Epithelial cell of proximal tubule (primary cell): ENCODE measurements at places on chromosomes 1 and 21. TPM values are rescaled to one million over a fixed set of nuclear protein-coding genes. Genes with fewer than 3 reads are reported as not detected.
A peak's percentile ranks its signal among the peaks of the same experiment; 100 is the strongest.

GRCh38 chr1:117346206-117346928 lies 20.9 kb upstream of the MAN1A2 start:
- DNase-seq = no peak

DNA sequence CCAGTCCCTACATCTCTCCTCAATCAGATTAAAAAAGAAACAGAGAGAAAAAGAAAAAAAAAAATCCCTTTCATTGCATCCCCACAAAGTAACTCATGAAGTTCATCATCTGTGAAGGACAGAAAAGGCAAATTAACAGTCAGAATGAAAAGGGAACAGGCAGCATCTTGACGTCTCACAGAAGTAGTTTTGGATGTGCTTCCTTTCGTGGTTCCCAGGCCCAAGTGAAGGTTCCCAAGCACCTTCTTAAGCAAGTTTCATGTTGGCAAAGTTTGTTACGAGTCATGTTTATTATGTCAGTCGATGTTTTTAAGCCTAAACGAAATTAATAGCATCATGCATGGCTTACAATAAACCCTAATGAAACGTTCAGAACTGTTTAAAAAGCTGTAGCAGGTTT lies 475.2 kb downstream of the SETD4 start:
- DNase-seq = no peak

- no peak for DNase-seq
Observed at GRCh38 chr1:178254433-178254832, 160.5 kb downstream of the RASAL2 start.

GRCh38 chr1:32876341-32877210 lies 5.9 kb upstream of the FNDC5 start:
- no peak for DNase-seq

DNA sequence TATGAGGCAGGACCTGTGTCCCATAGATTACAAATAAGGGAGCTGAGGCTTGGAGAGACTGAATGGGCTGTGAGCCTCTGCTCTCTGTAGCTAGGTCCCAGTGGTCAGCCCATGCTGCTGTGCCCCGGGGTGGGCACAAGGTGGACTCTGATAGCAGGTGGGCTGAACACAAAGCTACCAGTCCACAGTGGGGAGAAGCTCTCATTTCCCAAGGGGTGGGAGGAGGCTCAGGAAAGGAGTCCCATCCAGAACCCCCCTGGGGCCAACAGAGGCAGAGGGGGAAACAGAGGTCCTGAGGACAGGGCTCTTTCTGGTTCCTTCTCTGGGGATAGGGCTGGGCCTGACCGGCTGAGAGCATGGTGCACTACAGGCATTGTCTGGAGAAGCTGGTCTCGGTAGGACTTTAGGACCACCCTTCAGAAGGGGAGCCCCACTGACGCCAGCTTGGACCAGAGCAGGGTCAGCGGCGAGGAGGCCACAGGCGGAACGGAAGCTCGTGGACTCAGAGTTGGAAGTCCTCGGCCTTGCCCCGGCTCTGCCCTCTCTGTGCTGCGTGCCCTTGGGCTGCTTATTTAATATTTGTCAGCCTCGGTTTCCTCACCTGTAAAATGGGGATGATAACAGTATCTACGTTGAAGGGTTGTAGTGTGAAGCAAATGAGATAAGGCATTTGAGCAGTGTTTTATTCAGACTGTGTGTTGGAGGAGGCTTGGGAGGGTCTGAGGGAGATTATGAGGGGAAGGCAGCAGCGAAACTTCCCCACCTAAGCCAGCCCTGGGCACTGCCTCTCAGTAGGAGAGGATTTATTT lies 26.6 kb downstream of the SDE2 start:
- DNase-seq = no peak

DNA sequence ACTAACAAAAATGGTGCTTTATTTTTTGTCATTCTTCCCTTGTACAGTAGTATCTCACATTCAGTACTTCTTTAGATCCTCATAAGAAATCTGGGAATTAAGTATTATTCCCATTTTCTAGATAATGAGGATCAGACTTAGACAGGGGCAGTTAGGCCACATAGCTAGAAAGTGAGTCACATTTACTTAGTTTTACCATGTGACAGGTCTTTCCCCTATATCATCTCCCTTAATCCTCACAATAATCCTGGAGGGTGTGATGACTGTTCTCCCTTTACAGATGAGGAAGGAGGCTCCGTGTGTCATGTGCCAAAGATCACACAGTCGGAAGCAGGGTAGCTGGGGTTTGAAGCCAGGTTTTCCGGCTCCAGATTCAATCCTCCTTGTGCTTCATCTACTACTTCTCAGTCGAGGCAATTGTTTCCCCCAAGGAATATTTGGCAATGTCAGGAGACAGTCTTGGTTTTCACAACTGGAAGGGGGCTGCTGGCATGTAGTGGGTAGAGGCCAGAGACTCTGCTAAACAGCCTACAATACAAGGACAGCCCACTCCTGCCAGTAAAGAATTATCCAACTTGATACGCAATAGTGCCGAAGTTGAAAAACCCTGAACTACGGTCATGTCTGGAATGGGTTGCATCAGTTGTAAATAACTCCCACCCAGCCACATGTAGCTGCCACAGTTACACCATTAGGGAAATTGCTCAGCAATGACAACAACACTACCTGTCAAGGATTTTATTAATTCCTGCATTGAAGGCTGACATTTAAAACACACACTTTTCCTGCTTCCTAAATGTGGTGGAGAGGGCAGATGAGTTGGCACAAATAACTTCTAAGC lies 54.5 kb downstream of the C8B start:
- no peak for DNase-seq

DNA sequence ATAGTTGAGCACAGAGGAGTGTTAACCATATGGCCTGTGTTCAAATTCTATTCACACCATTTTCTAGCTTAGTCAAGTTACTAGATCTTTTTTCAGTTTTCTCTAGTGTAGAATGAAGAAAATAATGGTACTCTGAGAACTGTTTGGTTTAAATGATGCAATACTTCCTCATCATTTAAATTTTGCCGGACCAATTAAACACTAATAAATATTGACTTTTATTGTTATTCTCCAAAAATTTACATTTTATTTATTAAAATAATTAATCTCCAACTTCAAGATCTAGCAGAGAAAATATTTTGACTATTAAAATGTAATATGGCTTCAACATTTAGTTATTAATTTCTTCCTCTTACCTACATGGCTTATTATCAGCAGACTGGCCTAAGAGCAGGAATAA lies 123.1 kb downstream of the OLFM3 start:
- no peak for DNase-seq

DNA sequence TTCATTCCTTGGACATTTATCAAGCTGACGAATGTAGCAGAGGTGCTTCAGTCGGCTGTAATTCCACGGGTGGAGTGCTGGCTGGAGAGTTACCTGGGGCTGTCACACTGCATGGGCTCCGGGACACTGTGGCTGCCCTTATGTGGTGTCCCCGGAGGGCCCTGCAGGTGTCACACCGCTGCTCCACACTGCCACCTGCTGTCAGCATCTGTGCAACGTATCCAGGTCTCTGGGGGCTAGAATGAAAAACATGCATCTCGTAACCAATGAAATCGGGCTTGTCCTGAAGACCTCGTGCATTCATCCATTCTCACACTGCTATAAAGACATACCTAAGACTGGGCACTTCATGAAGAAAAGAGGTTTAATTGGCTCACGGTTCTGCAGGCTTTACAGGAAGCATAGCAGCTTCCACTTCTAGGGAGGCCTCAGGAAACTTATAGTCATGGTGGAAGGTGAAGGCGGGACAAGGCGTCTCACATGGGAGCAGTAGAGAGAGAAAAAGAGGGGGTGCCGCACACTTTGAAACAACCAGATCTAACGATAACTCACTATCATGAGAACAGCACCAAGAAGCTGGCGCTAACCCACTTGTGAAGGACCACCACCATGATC lies 46.7 kb upstream of the PCBP3 start:
- no peak for DNase-seq

DNA sequence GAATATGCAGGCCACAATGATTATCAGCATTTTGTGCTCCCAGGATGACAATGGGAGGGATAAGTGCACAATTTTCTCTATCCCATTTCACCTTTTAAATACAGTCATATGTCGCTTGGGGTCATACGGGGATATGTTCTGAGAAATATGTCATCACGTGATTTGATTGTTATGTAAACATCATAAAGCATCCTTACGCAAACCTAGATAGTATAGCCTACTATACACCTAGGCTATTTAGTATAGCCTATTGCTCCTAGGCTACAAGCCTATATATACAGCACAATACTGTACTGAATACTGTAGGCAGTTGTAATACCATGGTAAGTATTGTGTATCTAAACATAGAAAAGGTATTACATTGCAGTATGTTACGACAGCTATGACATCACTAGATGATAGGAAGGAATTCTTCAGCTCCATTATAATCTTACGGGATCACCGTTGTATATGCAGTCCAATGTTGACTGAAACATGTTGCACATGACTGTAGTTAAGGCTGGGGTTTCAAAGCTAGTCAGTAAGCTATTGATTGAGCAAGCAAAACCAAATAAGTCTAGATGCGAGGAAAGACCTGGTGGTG lies 18.9 kb downstream of the RUSC1 start:
- no peak for DNase-seq

DNA sequence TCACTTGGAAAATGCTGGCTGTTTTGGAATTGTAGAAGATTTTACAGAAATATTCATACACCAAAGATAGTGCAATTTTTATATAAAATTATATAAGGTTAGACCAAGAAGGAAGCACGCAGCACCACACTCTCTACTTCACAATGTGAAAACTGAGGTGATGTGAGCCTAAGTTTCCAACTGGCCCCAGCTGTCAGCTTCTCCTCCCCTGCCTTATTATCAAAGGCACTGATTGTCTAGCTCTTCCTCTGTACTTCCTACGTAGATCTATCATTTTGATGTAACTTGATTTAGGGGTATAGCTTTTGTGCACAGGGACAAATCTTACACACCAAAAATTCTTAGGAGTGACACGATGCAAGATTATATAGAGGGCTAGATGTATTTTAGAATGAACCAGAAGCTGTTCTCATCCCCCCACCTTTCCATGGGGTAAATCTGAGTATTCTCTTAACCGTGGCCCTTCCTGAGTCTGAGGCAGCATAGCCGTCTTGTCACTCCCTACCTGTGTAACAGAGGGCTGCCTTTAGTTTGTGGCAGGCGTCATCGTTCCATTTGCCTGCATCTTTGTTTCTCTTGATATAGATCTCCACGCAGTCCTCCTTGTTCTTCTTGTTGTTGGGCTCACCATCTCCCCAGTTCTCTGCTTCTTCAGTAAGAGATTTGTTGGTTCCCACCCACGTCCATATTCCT lies 3.4 kb downstream of the SELL start:
- DNase-seq = no peak

- no peak for DNase-seq
Observed at GRCh38 chr21:46323227-46323709, 402 bp downstream of the C21orf58 start.

- DNase-seq = no peak
Observed at GRCh38 chr1:199290186-199290585, 651.3 kb downstream of the PTPRC start.

DNA sequence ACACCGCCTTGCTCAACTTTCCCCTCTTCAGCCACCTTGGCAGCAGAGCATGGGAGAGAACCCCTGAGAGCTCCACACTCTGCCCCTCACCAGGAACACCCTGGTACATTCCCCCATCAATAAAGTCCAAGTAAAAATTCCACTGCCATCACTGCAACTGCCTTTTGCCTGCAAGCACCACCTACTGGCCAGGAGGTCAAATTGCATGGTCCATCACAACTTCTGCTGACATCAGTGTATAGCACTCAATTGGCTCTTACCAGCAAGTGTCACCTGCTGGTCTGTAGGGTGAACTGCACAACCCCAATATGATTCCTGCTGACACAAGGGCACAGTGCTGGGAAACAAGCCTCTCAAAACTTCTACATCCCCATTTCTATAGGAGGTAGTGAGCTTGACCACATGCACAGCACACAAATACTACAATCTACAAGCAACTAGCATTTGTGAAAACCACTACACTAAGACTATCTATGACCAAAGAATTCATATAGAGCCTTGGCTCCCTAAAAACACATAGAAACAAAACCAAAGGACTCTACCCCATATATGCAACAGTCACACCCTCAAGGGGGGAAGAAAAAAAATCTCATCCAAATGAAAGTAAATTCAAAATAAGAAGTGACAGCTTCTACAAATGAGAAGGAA lies 69.2 kb downstream of the FASLG start:
- DNase-seq = no peak

DNA sequence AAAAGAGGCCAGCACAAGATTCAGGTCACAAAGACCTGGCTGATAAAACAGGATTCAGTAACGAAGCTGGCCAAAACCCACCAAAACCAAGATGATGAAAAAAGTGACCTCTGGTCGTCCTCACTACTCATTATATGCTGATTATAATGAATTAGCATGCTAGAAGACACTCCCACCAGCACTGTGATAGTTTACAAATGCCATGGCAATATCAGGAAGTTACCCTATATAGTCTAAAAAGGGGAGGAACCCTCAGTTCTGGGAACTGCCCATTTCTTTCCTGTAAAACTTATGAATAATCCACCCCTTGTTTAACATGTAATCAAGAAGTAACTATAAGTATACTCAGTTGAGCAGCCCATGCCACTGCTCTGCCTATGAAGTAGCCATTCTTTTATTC lies 26.0 kb upstream of the FMO2 start:
- no peak for DNase-seq

DNA sequence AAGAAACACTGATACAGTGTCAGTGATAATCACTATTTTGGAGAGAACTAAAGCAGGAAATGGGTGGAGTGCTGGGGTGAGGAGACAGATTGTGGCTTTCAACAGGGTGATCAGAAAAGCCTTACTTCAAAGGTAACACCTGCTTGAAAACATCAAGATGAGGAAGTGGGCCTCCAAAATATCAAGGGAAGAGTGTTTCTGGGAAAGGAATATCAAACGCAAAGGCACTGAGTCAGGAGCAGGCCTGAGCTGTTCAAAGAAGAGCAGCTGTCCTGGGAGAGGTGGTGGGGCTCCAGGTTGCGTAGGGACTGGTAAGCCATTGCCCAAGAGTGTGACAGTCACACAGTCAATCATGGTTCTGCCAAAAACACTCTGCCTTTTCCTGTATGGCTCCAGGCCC lies 47.1 kb upstream of the ATP1A1 start:
- no peak for DNase-seq

- no peak for DNase-seq
Observed at GRCh38 chr1:178230881-178231409, 137.0 kb downstream of the RASAL2 start.

- DNase-seq = no peak
Observed at GRCh38 chr1:85091671-85092280, 43.5 kb upstream of the MCOLN3 start.

GRCh38 chr1:62230718-62231117 lies 36.1 kb downstream of the L1TD1 start:
- peak; percentile 33 for DNase-seq

- no peak for DNase-seq
Observed at GRCh38 chr1:239976130-239976968, 115.3 kb upstream of the FMN2 start.

Gene SNX7
- total RNA-seq = 31.8 and 54.0 TPM in 2 replicates

Gene BRINP3
- total RNA-seq = not detected in 2 replicates

Gene CHIT1
- total RNA-seq = not detected in 2 replicates

Gene CDA
- 6.0 and 10.1 TPM in 2 replicates for total RNA-seq

Gene BGLAP
- total RNA-seq = 0.29 TPM in 1 of 2 replicates, not detected in the other

Gene PLD5
- total RNA-seq = 0.72 and 3.7 TPM in 2 replicates

Gene ATP1A4
- not detected in 2 replicates for total RNA-seq
